GM12892 (cell line): ENCODE measurements at places on chromosomes 6 and 20.

GRCh38 chr6:110517034-110517433 is 40.6 kb upstream of the SLC22A16 start:
- DNase-seq: no peak

DNA sequence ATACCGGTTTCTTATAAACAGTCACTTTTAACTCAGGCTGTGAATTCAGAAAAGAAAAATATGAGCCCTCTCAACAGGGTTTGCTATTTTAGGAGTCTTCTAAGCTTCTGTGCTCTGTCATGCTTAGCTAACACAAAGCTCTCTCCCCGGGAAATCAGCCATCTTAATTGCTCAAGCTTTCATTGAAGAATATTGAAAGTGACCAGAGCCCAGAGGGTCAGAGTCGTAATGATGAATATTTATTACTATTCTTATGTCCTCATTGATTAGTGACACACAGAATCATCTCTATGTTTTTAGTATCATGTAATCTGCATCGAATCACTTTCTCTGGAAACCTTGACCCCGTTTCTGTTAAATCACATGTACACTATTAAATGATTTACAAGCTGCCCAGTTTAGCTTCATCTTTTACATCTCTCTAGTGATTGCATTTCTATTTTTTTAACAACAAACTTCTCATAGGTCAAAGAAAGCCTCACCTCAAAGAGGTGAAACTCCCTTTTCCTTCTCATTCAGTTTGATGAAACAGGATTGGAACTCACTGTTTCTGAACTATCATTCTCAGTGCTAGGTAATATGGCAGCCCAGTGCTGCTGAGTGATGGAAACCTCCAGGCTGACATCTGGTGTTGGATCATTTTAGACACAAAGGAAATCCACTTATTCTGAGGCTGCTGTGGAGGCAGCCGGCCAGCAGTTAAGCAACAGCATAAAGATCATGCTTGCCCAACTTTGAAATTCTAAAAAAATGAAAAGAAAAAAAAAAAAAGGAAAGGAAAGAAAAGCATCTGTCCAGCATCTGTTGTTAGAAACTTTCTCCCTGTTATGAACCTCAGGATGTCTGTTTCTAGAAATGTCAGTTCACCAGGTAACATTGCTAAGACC is 96.3 kb downstream of the RFPL4B start:
- no peak for DNase-seq

- DNase-seq: no peak
These were observed 219.4 kb upstream of the SSTR4 start for GRCh38 chr20:22815603-22816315.

- no peak for DNase-seq
These were observed 114.3 kb upstream of the JAG1 start for GRCh38 chr20:10788055-10788454.

GRCh38 chr20:41969656-41970055 is 351.5 kb upstream of the CHD6 start:
- no peak for DNase-seq

- no peak for DNase-seq
These were observed 15.0 kb upstream of the GMPR start for GRCh38 chr6:16223362-16223761.
